ENCODE measurements at places on chromosomes 2 and 18. TPM values are rescaled to one million over a fixed set of nuclear protein-coding genes. Genes with fewer than 3 reads are reported as not detected.

The ACVR1 gene
- 38.5 TPM for total RNA-seq

The KYNU gene
- not detected for total RNA-seq

The SNORC gene
- total RNA-seq: 1.2 TPM

The FEV gene
- total RNA-seq: not detected

The MBP gene
- 90.8 TPM for total RNA-seq

The GKN2 gene
- total RNA-seq: not detected

The MTHFD2 gene
- 257 TPM for total RNA-seq

The COBLL1 gene
- total RNA-seq: not detected

The ANKRD62 gene
- not detected for total RNA-seq

The APCDD1 gene
- not detected for total RNA-seq

The TMEFF2 gene
- total RNA-seq: not detected

The RAX gene
- not detected for total RNA-seq

The CPS1 gene
- total RNA-seq: 0.34 TPM

The SLC14A1 gene
- 0.59 TPM for total RNA-seq

The LRPPRC gene
- 89.9 TPM for total RNA-seq

The CIB4 gene
- not detected for total RNA-seq

The TMEM178A gene
- total RNA-seq: not detected

The GALNT5 gene
- total RNA-seq: not detected

The SYT4 gene
- total RNA-seq: not detected

The SKOR2 gene
- not detected for total RNA-seq

The HOXD4 gene
- not detected for total RNA-seq

The NT5DC4 gene
- not detected for total RNA-seq

The NEU4 gene
- total RNA-seq: 0.29 TPM

The ZEB2 gene
- total RNA-seq: 9.2 TPM

The CCL20 gene
- not detected for total RNA-seq

The SEPTIN10 gene
- 0.68 TPM for total RNA-seq

The WDR33 gene
- 79.3 TPM for total RNA-seq

The BOLL gene
- not detected for total RNA-seq

The EFR3B gene
- 0.07 TPM for total RNA-seq

The RIT2 gene
- total RNA-seq: not detected

The GPR45 gene
- not detected for total RNA-seq

The ZNF236 gene
- 23.7 TPM for total RNA-seq

The MEIS1 gene
- total RNA-seq: not detected

The POTEI gene
- total RNA-seq: not detected

The UGP2 gene
- total RNA-seq: 111 TPM

The TUBB6 gene
- 15.9 TPM for total RNA-seq

The SETBP1 gene
- total RNA-seq: 28.5 TPM

The CTIF gene
- 3.0 TPM for total RNA-seq

The CD302 gene
- 0.34 TPM for total RNA-seq

The CELF4 gene
- not detected for total RNA-seq

The MAT2A gene
- total RNA-seq: 288 TPM

The SKA1 gene
- 27.0 TPM for total RNA-seq

The KCMF1 gene
- 89.7 TPM for total RNA-seq

The CACNB4 gene
- total RNA-seq: 0.80 TPM

The RFX8 gene
- 2.8 TPM for total RNA-seq

The RIF1 gene
- total RNA-seq: 56.8 TPM

The DSC1 gene
- not detected for total RNA-seq

The TMEM182 gene
- 2.2 TPM for total RNA-seq

The TCF23 gene
- 0.05 TPM for total RNA-seq

The FBXO41 gene
- total RNA-seq: 16.6 TPM

The XRCC5 gene
- total RNA-seq: 343 TPM

The CDK5R2 gene
- not detected for total RNA-seq

The TFCP2L1 gene
- not detected for total RNA-seq

The DSC2 gene
- not detected for total RNA-seq

The IFIH1 gene
- total RNA-seq: 94.0 TPM

The VWC2L gene
- total RNA-seq: not detected

The PCARE gene
- not detected for total RNA-seq

The DRC1 gene
- total RNA-seq: not detected
